ENCODE measurements at places on chromosomes 2 and 18.

DNA sequence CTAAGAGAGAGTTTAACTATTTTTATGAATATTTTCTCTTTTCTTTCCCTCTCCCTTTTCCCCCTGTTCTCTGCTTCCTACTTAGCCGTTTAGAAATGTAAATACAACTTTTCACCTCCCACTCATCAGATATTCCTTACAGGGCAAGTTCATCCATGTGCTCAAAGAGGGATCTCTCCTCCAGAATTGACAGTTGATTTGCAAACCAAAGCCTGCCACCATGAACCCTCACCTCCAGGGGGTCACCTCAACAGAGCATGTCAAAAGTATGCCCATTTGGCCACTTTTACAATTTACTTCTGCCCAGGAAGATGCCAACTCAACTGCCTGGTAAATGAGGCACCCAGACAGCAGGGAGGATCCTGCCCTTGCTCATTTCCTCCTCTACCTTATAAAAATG is 149.2 kb upstream of the GYPC start:
- no peak overlapping the region for H3K4me3 ChIP-seq
- no peak for DNase-seq
- H3K27me3 ChIP-seq, result no peaks in the 10 kb centered on the region
- H3K36me3 ChIP-seq, result no peaks in the 10 kb centered on the region

DNA sequence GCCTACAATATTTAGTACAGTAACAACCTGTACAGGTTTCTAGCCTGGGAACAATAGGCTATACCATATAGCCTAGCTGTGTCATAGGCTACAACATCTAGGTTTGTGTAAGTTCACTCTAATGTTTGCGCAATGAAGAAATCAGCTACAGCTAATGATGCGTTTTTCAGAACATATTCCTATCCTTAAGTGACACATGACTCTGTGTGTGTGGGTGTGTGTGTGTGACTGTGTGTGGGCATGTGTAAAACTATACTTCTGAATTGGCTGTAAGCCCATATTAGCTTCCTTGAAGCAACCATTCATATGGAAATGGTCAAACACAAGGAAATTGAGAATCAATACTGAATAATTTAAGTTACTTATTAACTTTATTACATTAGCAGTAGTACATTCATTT is 120.8 kb upstream of the SULT1C3 start:
- H3K27ac ChIP-seq, result no peak overlapping the region
- H3K36me3 ChIP-seq, result no peaks in the 10 kb centered on the region
- H3K27me3 ChIP-seq, result no peaks in the 10 kb centered on the region
- H3K4me1 ChIP-seq, result no peaks in the 10 kb centered on the region

GRCh38 chr2:18178736-18179349 is 300.4 kb downstream of the KCNS3 start:
- no peaks in the 10 kb centered on the region for H3K27me3 ChIP-seq
- no peaks in the 10 kb centered on the region for H3K36me3 ChIP-seq
- no peak overlapping the region for H3K4me3 ChIP-seq
- H3K4me1 ChIP-seq, result no peaks in the 10 kb centered on the region
- no peak for DNase-seq

GRCh38 chr2:176093145-176093897 is 800 bp downstream of the HOXD13 start:
- no peaks in the 10 kb centered on the region for H3K36me3 ChIP-seq
- no peak overlapping the region for H3K27ac ChIP-seq
- DNase-seq, result no peak
- peak overlapping the region; percentile 52 for H3K4me3 ChIP-seq

- no peaks in the 10 kb centered on the region for H3K27me3 ChIP-seq
- peak overlapping the region; percentile 94 for H3K27ac ChIP-seq
- peaks cover 20% of the 10 kb centered on the region for H3K36me3 ChIP-seq
- H3K4me1 ChIP-seq, result peaks cover 47% of the 10 kb centered on the region
- peak overlapping the region; percentile 23 for H3K4me3 ChIP-seq
Measured at GRCh38 chr2:1652034-1652790, 92.1 kb downstream of the PXDN start.

DNA sequence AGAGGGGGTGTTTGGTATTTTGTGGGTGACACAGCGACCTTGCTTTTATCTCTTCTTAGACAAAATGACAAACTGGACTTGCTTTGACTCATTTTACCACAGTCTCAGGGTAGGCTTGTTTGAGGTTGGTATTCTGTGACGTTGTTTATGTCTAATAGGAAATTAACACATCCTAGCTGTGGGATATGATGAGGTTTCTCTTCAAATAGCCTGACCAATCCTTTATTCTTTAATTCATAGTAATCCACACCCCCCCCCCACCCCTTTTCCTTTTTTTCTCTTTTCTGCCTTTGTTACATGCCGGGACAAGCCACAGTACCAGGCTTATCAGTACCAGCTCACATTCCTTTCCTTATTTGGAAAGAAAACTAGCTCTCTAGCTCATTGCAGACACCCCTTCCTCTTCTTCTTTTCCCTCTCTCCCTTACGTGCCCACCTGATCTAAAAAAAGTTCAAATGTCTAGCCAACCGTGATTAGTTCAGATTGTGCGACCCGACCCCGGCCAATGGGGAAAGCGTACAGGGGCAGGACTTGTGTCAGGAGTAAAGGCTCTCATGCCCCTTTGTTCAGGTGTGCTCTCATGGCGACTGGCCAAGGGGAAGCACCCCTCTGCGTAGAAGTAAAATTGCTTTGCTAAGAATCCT is 52.2 kb upstream of the PTPRM start:
- no peak overlapping the region for H3K27ac ChIP-seq
- no peaks in the 10 kb centered on the region for H3K36me3 ChIP-seq
- DNase-seq, result no peak
- no peaks in the 10 kb centered on the region for H3K27me3 ChIP-seq
- H3K4me3 ChIP-seq, result no peak overlapping the region

DNA sequence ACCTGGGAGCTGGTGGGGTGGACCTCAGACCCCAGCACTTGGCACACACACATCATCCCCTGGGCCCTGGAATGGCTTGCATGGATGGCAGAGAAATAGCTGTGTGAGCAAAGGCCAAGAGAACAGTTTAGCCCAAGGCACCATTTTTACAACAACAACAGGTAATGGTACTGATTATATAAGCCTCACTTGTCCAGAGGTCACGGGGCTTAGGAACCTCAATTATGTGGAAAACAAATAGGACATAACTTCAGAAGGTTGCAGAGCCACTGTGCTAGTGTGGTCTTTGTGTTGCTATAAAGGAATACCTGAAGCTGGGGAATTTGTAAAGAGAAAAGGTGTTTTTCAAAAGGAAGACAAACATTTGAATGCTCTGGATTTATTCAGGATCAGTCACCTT is 13.2 kb downstream of the STEAP3 start:
- H3K4me1 ChIP-seq, result peaks cover 20% of the 10 kb centered on the region
- no peaks in the 10 kb centered on the region for H3K27me3 ChIP-seq
- no peak for DNase-seq
- no peak overlapping the region for H3K27ac ChIP-seq
- H3K4me3 ChIP-seq, result no peak overlapping the region

DNA sequence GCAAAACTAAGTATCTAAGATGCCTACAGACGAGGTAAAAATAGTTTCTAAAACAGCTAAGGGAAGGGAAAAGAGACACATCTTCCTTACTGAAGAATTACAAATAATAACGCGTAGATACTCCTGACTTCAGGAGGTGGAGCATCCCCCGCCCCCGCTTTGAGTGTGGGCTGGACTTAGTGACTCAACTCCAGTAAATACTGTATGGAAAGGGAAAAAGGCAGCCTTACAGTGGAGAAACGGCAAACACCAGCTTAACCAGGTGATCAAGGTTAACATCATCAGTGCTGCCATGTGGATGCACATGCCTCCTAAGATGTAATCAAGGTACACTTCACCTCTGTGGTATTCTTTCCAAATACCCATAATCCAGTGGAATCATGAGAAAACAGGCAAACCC is 47.9 kb downstream of the HADHB start:
- no peak for DNase-seq
- H3K27ac ChIP-seq, result no peak overlapping the region
- H3K4me3 ChIP-seq, result no peak overlapping the region
- H3K4me1 ChIP-seq, result peaks cover 1% of the 10 kb centered on the region

- H3K36me3 ChIP-seq, result no peaks in the 10 kb centered on the region
- no peak overlapping the region for H3K27ac ChIP-seq
- H3K4me1 ChIP-seq, result no peaks in the 10 kb centered on the region
- H3K4me3 ChIP-seq, result no peak overlapping the region
Measured at GRCh38 chr2:199756211-199756610, 94.8 kb downstream of the FTCDNL1 start.

- no peak overlapping the region for H3K4me3 ChIP-seq
- peaks cover 15% of the 10 kb centered on the region for H3K4me1 ChIP-seq
- no peaks in the 10 kb centered on the region for H3K36me3 ChIP-seq
- DNase-seq, result no peak
- peak overlapping the region; percentile 56 for H3K27ac ChIP-seq
Measured at GRCh38 chr2:107808959-107809358, 17.7 kb upstream of the RGPD4 start.

DNA sequence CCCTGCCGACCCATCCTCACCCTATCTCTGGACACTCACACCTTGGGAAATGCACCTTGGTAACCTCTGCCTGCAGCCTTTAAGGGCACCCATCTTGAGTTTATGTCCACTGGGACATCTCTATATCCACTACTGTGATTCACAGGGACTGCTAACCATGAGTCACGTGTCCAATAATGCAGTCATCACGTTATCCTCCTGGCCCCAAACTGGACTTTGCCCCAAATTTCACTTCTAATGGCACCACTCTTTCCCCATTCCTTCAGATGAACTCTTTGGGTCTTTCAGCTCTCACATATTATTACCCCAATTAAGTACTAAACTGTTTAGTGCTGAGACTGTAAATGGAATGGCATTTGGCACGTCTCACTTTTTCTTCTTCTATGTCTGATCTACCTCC is 71.2 kb upstream of the TMEM200C start:
- H3K27me3 ChIP-seq, result no peaks in the 10 kb centered on the region
- no peaks in the 10 kb centered on the region for H3K36me3 ChIP-seq
- no peak for DNase-seq
- no peak overlapping the region for H3K4me3 ChIP-seq
- no peak overlapping the region for H3K27ac ChIP-seq

GRCh38 chr2:15278296-15278695 is 282.8 kb downstream of the NBAS start:
- DNase-seq, result no peak
- H3K36me3 ChIP-seq, result no peaks in the 10 kb centered on the region
- no peak overlapping the region for H3K27ac ChIP-seq
- no peaks in the 10 kb centered on the region for H3K4me1 ChIP-seq
- no peaks in the 10 kb centered on the region for H3K27me3 ChIP-seq

GRCh38 chr2:89841476-89841840 is 1150.0 kb downstream of the RPIA start:
- no peak overlapping the region for H3K4me3 ChIP-seq
- H3K36me3 ChIP-seq, result no peaks in the 10 kb centered on the region
- H3K27ac ChIP-seq, result no peak overlapping the region
- no peak for DNase-seq

DNA sequence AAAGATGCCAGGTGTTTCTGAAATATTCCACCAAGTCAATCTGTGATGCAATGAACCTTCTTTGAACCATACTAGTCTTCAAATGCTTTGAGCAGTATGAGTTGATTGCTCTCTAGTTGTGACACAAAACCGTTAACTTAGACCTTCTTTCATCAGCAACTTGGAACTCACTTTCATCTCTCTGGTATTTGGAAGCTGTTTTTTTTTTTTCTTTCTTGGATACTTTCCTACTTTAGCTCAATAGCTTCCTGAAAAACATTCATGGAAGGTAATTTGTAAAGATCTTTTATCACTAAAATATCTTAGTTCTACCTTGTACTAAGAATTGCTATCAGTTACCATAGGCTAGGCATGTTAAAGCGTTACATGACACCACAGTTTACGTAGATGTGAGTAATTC is 1071.9 kb upstream of the CHAC2 start:
- H3K27me3 ChIP-seq, result no peaks in the 10 kb centered on the region
- H3K4me1 ChIP-seq, result no peaks in the 10 kb centered on the region
- no peak for DNase-seq

DNA sequence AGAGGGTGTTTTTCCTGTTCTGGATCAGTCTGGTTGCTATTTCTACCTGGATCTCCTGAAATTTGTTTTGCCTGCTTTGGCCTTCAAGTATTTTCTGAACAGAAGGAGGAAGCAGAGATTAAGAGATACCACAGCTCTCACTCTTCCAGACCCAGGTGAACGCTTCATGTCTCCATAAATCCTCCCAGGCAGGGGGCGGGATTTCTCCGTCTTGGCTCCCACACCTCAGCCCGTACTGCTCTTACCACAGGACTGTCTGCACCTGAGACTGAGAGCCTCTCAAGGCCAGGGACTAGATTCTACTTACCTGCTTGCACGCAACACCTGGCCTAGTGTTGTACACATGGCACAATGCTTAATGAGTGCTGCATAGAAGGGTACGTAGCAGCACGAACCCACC is 59.9 kb upstream of the LRPPRC start:
- no peaks in the 10 kb centered on the region for H3K27me3 ChIP-seq
- no peak for DNase-seq
- no peaks in the 10 kb centered on the region for H3K4me1 ChIP-seq
- H3K27ac ChIP-seq, result no peak overlapping the region
- H3K36me3 ChIP-seq, result no peaks in the 10 kb centered on the region

DNA sequence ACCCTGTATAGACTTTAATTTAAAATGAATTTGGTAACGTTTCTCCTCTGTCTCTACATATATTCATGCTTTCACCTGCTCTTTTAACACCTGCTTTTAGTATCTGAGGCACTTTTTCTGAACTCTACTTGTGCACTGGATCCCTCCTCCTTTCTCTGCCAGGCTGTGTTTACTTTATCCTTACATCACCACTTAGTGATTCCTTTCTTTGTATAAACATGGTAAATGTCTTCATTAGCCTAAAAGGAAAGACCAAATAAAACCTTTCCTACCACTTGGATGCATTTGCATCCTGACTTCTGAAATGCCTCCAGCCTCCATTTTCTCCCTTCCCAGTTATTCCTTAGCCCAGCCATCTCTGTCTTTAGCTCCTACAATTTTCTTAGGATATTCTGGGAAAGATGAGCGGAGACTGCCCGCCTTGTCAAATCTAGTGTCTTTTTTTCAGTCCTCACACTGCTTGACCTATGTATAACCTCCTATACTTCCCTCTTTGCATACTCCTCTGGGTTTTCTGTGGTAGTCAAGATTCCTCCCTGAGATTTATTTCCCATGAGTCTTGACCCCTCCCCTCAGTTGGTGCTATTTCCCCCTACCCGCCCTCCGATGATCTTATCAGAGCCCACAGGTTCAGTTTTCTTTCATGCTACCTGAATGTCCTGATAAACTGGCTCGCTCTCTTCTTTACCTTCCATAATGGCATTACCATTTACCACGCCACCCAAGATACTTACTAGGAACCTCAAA is 44.8 kb downstream of the REL start:
- no peak overlapping the region for H3K4me3 ChIP-seq
- no peak overlapping the region for H3K27ac ChIP-seq
- no peak for DNase-seq
- H3K27me3 ChIP-seq, result no peaks in the 10 kb centered on the region
- no peaks in the 10 kb centered on the region for H3K4me1 ChIP-seq

DNA sequence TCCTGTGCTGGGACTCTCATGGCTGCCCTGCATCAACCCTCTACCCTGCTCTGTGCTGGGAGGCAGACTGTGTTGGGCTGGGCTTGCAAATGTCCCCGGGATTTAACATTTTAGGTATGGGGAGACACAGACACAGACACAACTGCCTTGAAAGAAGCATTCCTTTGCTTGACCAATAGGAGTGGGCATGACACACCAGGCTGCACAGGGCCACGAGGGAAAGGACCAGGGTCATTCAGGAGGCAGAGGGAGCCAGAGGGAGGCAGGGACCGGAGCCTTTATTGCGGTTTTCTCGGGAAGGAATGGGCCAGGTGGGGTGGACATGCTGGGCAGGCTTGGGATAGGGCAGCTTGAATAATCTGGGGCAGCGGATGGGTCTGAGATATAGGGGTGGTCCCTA is 238.7 kb upstream of the COPS8 start:
- no peaks in the 10 kb centered on the region for H3K36me3 ChIP-seq
- no peaks in the 10 kb centered on the region for H3K27me3 ChIP-seq
- no peak overlapping the region for H3K4me3 ChIP-seq

Data from thoracic aorta (tissue), 2 donors.